ENCODE measurements at places on chromosomes 4 and X.

DNA sequence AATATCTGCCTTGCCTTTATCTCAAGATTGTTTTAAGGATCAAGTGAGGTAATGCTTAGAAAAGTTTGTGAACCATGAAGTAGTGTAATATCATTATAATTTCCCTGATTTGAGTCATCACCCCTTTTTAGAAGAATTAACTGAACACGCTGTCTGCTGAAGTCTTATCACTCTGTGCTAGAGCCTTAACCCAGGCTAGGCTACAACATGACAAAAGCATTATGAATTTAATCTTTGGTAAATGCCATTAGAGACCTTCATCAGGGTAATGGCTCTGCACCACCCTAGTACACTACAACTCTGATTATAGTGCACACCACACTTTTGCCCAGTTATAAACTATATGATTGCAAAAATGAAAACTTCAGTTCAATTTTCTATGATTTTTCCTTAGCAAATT lies 118.3 kb downstream of the ADGRL3 start:
- DNase-seq: no peak

DNA sequence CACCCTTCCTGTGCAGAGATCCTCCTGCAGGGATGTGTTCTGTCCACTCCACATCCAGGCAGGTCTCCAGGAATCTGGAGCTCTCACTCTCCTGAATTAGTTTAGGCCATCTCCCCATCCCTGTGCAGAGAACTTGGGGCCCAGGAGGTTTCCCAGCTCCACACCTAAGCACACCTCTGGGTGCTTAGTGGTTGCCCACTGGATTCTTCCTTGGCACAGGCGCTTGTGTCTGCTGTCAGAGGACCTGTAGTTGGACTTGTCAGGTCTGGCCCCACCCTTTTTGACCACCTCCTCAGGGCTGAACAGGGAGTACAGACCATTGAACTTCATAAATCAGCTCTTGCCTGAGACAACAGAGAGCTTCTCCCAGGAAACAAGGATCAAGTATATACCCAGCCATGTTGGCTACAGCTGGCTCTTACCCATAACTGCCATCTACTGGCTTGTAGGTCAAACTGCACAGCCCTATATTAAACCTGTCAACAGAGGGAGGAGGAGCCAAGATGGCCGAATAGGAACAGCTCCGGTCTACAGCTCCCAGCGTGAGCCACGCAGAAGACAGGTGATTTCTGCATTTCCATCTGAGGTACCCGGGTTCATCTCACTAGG lies 275.5 kb downstream of the PPARGC1A start:
- DNase-seq: no peak

DNA sequence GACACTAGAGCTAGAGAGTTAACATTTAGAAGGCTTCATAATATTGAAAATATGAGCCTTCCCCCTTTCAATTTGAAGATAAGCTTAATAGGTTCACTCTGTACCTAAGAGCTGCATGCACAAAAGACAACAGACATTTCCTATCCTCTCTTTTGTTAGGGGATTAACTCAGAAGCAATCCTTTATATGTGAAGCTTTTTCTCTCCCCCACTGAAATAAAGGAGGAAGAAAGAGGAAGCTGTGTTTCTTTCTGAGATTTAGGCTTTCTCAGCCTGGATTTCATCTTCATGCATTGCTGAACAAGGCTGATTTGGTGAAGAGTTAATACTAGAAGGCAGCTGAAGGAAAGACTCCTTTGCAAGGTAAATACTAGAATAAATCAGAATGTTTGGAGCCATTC lies 21.0 kb upstream of the CABS1 start:
- DNase-seq: no peak

DNA sequence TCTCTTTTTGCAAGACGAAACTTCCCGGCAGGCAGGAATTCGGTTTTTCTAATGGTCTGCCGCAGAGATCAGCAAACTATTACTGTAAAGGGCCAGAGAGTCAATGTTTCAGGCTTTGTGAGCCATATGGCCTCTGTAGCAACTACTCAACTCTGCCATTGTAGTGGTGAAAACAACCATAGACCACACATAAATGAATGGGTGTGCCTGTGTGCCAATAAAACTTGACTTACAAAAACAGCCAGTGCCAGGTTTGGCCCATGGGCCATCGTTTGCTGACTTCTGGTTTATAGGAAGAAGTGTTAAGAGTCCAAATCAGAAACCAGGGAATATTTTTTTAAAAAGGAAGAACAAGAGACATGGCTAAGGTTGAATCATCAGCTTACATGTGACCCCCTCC lies 163.0 kb downstream of the SH3KBP1 start:
- no peak for DNase-seq

- no peak for DNase-seq
Measured at GRCh38 chr4:7910952-7911578, 28.6 kb downstream of the AFAP1 start.

GRCh38 chr4:96380106-96380505 lies 540.2 kb downstream of the PDHA2 start:
- no peak for DNase-seq

GRCh38 chrX:71103110-71103983 lies 3.2 kb downstream of the CXorf65 start:
- no peak for DNase-seq

GRCh38 chrX:104013606-104014005 lies at the start of gene H2BW1:
H2BW1 (minus strand) TSS chrX:104013708; CDS start chrX:104013576, 132 bp downstream.
- DNase-seq: no peak

GRCh38 chrX:111181951-111182350 lies 86.0 kb downstream of the PAK3 start:
- no peak for DNase-seq

DNA sequence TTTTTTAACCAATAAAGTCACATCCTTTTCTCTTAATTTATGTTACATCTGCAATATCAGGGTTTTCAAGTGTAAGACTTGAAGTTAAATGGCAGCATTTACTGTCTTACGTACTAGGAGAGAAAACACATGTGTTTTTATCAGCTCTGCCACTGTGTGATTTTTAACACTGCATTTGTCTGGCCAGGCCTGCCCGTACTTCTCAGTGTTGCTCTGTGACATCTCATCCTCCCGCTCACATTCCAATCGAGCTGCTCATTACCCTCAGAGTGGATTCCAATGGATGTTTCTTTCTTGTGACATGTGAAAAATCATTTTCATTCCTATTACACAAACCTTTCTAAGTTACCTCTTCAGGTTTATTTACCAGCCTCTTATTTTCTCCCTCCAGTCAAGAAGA lies 420.3 kb downstream of the FAT4 start:
- DNase-seq: peak; percentile 82

GRCh38 chr4:76984788-76985211 lies 35.2 kb downstream of the SEPTIN11 start:
- DNase-seq: peak; percentile 90

DNA sequence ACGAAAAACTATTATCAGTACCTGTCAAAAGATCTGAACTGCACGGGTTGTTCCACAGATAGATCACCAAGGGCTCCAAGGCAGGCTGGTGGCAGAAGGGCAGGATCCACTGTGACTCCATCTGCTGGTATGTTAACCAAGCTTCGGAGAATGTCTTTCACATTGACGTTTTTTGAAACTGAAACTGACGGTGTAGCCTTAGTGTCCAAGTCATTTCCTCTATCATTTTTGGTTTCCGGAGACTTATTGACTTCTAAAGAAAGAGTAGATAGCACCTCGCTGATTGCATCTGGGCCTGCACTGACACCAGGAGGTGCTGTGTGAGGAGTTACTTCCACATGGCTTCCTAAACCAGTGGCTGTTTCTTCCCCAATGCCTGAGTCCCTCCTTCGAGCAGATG lies 186.9 kb downstream of the LRBA start:
- no peak for DNase-seq

DNA sequence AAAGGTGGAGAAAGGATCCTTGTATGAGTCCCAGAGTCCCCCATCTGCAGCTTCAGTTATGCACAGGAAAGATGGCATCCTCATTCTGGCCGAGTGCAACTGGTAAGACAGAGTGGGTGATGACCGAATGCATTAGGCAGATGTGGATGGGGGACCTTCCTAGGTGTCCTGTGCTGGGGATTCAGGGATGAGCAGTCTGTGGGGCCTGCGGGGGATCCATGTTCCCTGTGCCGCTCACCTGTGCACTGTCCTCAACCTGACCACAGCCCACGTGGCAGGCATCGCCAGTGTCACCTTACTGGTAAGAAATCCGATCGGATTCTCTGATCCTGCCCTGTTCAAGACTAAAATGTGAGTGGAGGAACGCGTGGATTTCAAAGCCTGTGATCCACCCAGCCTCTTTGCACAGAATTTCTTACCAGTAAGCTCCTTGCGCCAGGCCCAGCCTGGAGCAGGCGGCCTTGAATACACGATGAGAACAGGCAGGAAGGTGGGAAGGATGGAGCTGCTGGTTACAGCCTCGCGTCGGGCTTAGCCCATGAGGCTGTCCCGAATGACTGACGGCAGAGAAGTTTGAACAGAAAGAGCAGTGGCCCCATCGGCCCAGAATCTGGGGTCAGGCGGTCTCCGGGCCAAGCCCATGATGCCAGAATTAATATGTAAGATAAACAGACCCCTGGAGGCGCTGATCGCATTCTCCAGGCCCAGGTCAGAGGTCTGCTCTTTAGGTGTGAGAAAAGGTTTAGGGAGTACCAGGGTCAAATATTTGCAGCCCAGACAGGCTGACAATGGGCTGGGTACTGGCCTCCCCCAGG lies 56.5 kb downstream of the CPZ start:
- no peak for DNase-seq

DNA sequence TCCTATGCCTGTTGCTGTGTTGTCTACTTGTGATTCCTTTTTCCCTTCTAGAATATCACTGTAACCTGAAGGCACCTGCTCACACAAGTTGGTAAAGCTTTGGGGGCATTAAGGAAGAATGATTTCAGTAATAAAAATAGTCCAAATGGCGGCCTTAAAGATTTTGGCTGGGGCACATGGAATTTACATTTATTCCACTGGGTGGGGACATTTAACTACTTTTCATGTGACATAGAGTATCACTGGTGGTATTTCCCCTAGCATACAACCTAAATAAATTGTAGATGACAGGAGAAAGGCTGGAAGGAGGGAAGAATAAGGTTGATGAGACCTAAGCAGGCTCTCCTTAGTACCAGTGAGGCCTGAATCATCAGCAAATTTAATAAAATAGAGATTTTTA lies 121.8 kb upstream of the EDA2R start:
- DNase-seq: no peak

DNA sequence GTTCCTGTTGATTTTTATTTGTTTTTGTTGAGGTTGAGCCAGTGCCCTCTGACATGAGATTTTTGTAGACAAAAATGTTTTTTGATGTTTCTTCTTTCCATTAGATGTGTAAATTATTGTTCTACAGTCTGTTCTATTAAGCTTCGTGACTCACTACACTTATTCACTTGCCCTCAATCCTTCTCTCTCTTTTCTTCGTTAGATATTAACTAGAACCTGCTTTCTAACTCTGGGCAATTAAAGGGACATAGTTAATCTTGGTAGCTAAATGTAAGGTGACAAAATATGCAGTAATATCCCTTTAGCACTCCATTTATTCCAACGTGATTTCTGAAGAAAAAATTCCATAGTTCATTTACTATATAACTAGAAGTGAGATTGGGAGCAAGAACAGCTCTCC lies 333.9 kb downstream of the PDHA2 start:
- DNase-seq: no peak

- DNase-seq: no peak
Measured at GRCh38 chr4:36159208-36159607, 85.1 kb downstream of the ARAP2 start.

GRCh38 chrX:152635941-152636340 lies 1.8 kb upstream of the GABRQ start:
- DNase-seq: peak; percentile 35

DNA sequence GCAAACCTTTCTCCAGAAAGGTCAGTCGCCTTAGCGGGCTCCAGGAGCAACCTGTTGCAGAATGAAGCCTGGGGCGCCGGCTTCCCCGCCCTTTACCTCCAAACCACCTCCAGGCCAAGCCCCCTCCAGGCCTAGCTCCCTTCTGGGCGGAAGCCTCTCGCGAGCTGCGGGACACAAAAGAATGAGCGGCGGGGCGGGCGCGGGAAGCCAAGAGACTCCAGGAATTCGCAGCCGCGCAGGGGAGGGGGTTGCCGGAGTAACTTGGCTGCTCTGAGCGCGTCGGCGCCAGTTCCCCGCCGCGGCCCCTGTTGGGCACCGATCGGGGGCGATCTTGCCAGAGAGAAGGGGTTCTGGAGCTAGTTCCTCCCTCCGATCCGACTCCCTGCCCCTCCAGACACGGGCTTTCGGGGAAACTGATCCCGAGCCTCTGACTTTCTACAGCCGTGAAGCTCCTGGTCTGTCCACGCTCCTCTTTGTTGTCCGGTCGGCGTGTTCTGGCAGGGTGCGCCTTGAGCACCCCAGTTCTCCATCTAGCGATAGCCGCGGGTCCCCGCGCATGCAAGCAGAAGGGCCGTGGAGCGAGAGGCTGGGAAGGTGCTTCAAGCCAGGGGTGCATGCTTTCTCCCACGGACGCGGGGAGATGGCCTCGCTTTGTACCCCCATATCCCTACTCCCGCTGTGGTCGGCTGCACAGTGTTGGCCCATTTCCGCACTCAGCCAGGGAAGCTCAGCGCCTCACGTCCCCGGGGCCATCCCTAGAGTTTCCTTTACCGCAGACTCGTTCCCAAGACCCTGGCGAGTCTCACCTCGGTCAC lies 1.2 kb downstream of the PROM1 start:
- DNase-seq: peak; percentile 8

DNA sequence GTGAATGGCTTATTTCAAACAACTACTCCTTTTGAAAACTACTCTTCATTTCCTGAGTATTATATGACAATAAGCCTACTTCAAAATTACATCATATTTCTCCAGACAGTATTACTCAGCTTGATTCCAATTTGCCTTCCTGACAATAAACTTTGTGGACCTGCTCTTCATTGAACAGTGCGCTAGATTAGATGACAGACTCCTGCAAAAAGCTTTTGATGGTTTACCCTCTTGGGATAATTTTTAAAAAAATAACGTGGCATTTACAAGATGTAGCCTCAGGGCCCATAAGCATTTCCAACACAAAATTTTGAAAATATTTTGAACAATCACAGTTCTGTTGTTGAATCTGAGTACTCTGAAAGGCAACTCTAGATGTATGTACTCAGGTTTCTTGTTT lies 25.9 kb downstream of the MGAT4D start:
- DNase-seq: no peak

DNA sequence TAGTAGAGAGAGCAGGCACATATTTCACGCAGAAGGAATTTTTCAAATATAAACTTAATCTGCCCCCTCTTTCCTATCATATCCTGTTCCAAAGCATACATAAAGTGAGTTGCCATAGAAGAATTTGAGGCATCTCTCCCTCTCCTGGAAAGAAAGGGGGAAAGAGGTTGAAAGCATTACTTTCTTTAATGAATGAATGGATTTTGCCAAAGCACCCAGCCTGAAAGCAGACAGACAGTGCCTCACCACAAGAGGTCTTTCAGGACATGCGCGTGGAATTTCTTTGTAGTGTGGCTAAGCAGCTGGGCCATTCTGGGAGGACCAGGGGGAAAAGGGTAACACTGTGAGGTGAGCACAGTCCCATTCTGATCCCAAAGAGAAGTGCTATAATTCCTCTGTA lies 651.4 kb downstream of the IQCM start:
- no peak for DNase-seq

- no peak for DNase-seq
Measured at GRCh38 chrX:30241724-30242415, at the start of gene MAGEB4. MAGEB4 (plus strand) TSS chrX:30242000; CDS start chrX:30242136, 136 bp downstream.
